ENCODE measurements at places on chromosomes 3 and 15.
A peak's percentile ranks its signal among the peaks of the same experiment; 100 is the strongest.

GRCh38 chr3:86960550-86960949 lies 30.4 kb downstream of the VGLL3 start:
- no peak for DNase-seq

DNA sequence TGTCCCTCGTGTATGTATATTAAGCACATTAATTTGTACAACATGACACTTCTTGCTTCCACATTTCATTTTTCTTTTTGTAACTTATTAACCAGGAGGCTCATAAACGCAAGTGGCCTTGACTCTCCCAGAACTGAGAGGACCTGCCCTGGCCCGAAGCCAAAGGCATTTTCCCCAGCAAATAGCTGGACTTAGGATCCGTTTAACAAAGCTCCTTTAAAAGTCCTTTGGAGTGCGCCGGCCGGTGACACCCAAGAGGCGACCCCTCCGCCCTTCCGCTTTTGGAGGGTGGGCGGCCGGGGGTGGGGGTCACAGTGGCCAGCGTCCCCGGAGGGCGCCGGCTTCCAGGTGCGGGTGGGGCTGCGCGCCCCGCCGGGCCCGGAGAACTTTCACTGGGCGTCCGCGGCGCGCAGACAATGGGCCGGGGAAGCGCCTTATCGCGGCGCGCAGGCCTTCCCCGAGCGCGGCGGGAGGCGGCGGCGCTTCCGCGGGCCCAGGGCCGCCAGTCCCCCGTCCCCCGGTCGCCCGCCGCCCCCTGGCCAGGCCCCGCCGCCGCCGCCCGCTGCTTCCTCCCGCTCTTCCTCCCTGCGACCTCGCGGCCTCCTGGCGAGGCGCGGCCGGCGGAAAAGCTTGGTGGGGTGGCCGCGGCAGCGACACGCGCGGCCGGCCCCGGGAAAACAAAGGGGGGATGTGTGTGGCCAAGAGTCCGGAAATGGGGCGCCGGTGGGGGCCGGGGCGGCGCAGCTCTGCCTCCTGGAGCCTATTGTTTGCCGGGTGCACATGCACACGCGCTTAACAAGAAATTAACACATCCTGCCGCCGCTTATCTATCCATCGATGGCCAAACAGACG lies 613.4 kb downstream of the MCTP2 start:
- DNase-seq = no peak

DNA sequence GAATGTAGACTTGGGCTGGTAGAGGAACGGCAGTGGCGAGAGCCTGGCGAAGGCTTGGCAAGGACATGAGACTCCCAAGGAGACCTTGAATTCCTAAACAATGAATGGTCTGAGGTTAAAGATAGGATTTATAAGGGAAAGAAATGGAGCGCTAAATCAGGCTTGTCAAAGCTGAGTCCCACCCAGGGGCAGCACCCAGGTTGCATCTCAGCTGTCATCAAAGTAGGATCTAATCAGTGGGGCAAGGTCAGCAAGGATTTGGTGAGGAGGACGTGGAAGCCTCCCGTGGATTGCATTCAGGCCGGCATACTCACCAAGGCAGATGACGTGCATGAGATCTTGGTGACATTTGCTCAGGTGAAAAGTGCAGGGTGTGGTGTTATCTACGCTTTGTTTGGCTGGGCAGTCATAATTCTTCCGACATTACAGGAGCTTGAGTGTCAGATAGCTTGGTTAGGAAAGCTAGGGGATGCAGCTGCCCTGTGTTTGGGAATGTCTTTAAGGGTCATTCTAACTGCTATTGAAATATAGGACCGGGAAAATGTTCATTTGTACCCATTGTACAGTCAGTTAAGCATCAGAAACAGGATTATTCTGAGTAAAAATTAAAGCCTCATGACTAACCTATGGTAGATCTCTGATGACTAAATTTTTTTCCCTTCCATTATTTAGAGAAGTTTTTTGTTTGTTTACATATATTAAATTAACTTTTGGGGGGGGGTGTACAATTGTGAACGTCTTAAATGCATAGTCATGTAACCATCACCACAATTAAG lies 99.4 kb upstream of the TSC22D2 start:
- no peak for DNase-seq

GRCh38 chr3:15781637-15782402 lies 16.0 kb downstream of the ANKRD28 start:
- DNase-seq = no peak

GRCh38 chr15:79965846-79966630 lies 5.0 kb downstream of the BCL2A1 start:
- DNase-seq = no peak

GRCh38 chr3:46912986-46913385 lies 35.5 kb downstream of the PTH1R start:
- DNase-seq = no peak

GRCh38 chr15:89150287-89150686 lies 62.0 kb downstream of the ABHD2 start:
- DNase-seq = no peak

GRCh38 chr15:41966414-41966812 lies 5.9 kb downstream of the EHD4 start:
- no peak for DNase-seq

GRCh38 chr3:125634336-125634950 lies 39.1 kb upstream of the OSBPL11 start:
- no peak for DNase-seq

DNA sequence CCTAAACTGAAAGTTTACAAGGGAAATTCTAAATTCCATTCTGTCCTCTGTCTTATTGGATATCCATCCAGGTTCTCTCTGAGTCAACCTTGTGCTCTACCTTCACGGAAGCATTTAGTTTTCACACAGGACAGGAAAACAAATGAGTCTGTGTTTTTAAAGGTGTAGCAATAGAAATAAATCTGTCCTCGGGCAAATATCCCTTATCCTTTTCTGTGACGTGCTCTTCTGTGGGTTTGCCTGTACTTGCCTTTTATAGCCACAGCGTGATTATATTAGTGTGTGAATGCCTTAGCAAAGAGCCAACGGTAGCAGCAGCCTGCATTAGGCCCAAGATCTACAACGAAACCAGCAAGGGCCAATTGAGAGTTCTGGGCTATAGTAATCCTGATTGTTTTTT lies 127.2 kb upstream of the PLSCR5 start:
- DNase-seq = no peak

DNA sequence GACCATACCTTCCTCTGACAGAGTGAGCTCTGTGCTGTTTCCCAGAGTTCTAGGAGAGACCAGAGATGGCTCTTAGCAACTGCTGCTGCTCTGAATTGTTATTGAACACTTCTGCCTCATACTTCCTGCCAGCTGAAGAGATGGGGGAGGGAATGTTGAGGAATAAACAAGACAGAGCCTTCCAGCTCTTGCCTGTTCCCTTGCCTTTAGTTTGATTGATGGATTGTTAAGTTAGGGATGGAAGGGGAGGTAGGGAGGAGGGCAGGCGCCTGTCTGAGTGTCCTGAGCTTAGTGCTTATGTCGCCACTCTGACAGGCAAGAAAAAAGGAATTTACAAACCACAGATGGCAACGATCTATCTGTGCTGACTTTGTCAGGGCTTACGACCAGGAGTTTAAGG lies 42.8 kb downstream of the ZNF609 start:
- DNase-seq = no peak

DNA sequence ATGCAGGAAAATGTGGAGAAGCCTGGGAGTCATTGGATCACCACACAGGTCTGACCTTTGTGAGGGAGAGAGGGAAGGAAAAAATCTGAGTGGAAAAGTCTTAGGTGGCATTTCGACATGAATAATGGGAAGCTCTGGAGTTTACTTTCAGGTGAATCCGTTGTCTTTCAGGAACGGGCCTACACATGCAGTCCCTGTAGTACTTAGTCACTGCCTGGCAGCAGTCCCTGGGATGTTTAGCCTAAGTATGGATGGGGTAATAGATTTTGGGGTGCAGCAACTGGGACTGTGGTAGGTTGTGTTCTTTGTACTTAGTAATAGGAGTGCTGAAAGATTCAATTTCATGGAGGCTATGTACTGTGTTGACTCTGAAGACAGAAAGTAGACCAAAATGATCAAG lies 227.5 kb upstream of the EPHA3 start:
- no peak for DNase-seq

DNA sequence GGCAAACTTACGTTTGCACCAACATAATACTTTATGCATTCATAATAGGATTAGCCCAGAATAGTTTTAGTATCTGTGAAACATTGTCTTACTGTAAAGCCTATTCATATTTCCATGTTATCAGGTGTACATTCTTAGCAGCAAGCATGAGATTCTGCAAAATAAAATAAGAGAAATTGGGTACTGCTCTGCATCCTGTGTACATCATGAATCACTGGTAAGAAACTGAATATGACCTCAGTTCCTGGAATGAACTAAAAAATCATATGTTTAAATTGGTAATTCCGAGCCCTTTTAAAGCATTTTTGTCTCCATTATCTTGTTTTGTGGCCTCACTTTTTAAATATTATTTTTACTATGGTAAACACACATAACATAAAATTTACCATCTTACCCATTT lies 605.1 kb downstream of the ROBO1 start:
- no peak for DNase-seq

DNA sequence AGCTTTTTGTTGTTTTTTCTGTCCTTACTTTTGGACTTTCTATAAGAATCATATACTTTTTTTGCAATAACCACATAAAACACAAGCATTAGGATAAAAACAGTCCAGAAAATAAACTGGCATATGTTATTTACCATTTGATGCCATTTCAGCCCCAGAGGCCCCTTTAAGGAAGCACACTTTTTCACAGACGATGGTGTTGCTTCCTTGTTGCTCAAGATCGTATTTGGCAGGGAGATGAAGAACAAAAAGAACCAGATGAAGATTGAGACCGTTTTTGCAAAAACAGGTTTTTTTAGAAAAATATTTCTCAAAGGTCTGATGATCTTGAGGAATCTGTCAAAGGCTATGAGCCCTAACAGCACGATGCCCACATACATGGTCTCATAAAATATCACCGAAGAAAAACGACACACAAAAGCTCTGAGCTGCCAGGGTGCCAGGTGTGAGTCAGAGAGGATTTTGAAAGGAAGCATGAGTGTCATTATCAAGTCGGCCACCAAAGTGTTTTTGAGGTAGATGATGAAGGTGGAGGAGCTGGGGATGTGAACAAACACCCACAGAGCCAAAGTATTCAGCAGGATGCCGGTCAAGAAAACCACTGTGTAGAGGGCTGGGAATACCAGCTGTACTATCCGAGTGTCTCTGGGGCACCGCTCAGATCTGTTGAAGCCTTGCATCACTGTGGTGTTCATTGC lies 902 bp downstream of the P2RY13 start:
- no peak for DNase-seq

DNA sequence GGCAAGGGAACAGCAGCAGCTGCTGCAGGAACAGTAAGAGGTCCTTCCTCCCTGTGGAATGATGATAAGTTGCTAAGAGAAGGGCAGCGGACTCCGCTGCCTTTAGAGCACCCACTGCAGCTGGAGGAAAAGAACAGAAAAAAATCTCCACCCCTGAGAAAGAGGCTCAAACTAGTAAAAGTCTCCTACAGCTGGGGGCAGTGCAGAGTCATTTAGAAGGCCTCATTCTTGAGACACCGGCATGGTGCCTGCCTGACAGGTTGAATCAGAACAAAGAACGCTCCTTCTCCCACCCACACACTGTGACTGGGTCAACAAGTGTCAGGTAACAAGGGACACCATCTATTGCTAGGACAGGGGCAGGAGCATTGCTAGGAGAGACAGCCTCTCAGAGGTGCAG lies 188.4 kb downstream of the ABHD5 start:
- no peak for DNase-seq

GRCh38 chr3:29521293-29521692 lies 240.4 kb downstream of the RBMS3 start:
- DNase-seq = no peak

DNA sequence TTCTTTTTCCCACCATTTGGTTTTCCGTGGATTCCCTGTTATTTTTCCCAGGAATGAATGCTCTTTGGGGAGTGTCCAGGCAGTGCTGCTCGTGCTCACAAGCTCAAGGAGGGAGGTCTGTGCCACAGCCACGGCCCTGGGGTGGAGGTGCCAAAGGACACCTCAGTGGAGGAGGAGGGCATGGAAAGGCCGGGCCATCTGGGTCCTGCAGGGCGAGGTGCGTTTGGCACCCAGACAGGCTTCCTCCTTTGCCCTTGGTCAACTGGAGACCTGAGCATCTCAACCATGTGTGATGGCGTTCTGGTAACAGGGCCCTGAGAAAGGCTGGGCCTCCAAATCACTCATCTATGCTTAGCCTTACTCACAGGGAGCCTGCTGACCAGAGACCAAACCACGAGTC lies 25.4 kb downstream of the KY start:
- no peak for DNase-seq

DNA sequence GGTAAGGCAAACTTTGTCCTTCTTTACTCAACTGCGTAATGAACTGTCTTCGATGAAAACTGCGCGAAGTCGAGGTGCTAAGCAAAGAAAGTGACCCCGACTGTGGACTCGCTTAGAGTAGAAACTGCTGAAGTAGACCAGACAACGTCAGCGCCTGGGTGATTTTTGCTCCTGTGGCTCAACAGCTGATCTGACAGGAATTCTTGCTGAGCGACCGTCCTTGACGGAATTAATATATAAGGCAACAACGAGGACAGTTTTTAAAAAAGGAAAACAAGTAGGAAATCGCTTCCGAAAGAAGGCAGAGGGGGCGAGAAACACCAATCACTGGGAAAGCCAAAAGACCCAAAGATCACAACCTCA lies 541 bp downstream of the RPS27L start:
- DNase-seq = no peak

GRCh38 chr3:6542795-6543194 lies 318.1 kb upstream of the GRM7 start:
- peak; percentile 99 for DNase-seq

- no peak for DNase-seq
Measured at GRCh38 chr15:92579931-92580470, 75.6 kb downstream of the FAM174B start.

DNA sequence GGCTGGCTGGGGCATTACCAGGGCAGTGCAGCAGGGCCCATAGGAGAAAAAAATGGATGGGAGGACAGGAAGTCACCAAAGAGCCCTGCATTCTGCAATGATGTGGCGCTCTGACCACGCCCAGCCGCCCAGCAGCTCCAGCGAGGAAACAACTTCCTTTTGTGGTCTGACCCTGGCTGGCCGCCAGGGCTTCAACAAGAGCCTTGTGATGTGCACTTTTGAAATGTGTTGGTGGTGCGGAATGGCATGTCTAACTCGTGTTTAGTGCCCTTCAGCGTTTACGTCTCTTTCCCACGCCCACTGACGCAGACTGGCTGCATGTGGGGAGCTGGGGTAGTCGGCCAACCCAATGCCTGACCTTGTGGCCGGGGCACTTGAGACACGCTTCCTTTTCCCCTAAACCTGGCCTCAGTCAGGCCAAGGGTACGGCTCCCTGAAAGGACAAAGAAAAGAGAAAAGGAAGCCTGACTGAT lies 81.9 kb upstream of the CTNNB1 start:
- peak; percentile 81 for DNase-seq

GRCh38 chr3:124078953-124079911 lies 87.3 kb upstream of the ROPN1 start:
- DNase-seq = no peak

GRCh38 chr3:44825264-44825925 lies 36.3 kb upstream of the TMEM42 start:
- no peak for DNase-seq

- DNase-seq = no peak
Measured at GRCh38 chr3:73418681-73419080, 206.1 kb downstream of the PDZRN3 start.

- DNase-seq = no peak
Measured at GRCh38 chr3:128273109-128273840, 120.0 kb downstream of the EEFSEC start.

GRCh38 chr3:40969756-40970466 lies 229.4 kb upstream of the CTNNB1 start:
- no peak for DNase-seq

GRCh38 chr3:151300539-151300938 lies 16.1 kb downstream of the GPR87 start:
- DNase-seq = no peak

- DNase-seq = no peak
Measured at GRCh38 chr3:59609657-59610348, 560.0 kb upstream of the CFAP20DC start.

Data from SHP77 treated with DMSO at 0.1 percent for 48 hours (cell line).